ENCODE measurements at places on chromosomes 16 and 17.

DNA sequence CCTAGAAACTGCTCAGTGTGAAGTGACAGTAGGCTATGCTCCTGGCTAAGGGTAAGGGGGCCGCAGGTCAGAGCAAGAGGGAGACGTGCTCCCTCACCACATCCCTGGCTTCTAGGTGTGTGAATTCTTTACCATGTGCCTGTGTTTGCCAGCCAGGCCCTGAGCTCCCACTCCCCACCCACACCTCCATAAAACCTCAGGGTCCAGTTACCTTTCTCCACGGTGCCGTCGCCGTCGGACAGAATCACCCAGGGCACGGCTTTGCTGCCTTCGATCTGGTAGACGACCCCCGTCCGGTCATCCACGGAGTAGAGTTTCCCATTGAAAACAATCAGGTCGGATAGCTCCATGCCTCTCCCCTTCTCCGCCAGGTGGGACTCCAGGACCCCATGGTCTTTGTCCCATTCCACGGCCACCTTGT lies 12.8 kb downstream of the CANT1 start:
- no peak for DNase-seq

- DNase-seq = no peak
Observed at GRCh38 chr17:34241062-34241461, 14.0 kb upstream of the CCL2 start.

DNA sequence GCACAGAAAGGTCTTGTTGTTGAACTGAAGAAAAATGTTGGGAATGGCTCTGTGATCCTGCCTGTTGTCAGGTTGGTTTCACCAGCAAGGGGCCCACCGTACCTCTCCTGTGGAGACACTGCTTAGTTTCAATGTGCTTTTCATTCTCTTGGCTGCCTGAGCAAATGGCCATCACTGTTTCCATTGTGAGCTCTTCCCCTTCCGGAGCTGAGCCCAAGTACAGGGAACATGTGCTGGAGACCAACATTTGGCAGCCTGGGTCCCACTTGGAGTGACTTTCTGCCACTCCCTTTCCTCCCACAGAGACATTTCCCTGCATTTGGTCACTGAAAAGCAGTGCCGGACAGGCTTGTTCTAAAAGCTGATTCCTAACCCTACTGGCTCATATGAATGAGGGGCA lies 23.1 kb downstream of the GABARAPL2 start:
- no peak for DNase-seq

- no peak for DNase-seq
Observed at GRCh38 chr16:58211846-58212245, 13.9 kb upstream of the CSNK2A2 start.

GRCh38 chr17:29110372-29110757 lies 67.4 kb downstream of the PIPOX start:
- no peak for DNase-seq

- no peak for DNase-seq
Observed at GRCh38 chr17:11081342-11081741, 159.7 kb upstream of the SHISA6 start.

Data from amniotic stem cell (primary cell).